Stimulated activated naive B cell treated with anti-CD40 and anti-IgM and Interleukin-4, amounts not matched to agents 10 μg/mL and 1 μg/mL and 100 μg/mL, for 72 hours (primary cell): ENCODE measurements at places on chromosomes 2 and 18.

DNA sequence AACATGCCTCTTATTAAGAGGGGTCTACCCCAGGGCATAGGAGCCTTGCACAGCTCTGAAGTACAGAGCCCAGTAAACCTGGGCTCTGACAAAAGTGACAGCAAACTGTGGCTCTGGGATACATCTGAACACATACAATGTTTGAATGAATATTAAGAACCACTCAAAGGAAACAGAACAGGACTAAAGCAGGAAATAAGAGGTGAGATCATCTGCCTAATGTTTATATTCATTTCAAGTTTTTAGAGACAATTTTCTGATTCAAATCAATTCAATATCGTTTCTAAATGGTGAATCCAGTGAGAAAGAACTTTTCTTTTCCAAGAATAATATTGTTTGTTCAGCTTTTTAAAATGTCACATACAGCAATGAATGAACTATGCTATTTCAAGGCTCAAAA, 136.7 kb upstream of the CAVIN2 start:
- DNase-seq = no peak

DNA sequence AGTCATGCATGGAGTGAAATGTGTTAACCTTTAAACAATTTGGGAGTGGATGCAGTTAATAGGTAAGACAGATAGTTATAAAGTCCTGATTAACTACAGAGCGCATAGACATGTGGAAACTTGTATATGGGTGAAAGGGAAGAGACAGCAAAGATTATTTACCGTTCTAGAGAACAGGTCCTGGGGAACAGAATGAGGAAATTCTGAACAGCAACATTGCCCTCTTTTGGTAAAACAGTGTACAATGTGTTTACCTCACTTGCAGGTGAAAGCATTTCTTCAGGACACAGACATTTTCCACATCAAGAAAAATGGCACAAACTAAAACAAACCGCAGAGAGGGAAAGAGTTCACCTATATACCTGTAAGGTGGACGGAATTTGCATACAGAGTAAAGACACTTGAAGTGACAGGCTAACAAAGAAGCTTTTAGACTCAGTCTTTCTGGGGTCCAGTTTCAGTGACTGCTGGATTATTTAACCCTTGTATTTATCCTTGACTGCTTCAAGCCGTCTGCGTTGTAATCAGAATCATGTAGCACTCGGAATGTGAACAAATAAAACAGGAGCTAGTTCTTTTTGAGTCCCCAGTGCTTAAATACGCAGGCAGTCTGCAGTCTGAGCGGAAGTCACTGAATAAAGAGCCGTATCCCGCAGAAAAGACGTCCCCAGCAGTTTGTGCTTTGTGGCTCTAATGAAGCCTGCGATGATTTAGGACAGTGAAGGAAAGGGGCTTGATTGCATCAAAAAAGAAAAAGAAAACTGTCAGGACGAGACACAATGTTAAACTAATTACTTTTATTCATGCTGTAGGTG, 364.8 kb upstream of the GALNT5 start:
- DNase-seq = no peak

GRCh38 chr18:36199691-36200295, 12.5 kb downstream of the MOCOS start:
- no peak for DNase-seq

DNA sequence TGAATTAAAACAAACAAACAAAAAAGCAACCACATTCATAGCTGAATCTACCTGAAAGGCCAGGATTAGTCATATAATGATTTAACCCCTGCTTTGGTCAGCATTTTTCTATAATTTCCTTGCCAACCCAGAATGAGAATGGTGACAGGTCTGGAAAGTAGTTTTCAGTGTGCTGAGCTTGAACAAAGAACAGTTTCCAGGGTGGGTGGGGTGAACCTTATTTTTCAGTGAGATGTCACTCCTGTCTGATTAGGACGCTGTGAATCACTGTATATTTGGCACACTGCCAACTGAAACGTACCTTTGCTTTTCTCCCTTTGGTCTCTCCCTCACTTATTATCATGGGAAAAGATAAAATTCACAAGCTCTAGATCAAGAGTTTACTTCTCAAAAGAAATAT, 35.0 kb upstream of the DSC1 start:
- no peak for DNase-seq

DNA sequence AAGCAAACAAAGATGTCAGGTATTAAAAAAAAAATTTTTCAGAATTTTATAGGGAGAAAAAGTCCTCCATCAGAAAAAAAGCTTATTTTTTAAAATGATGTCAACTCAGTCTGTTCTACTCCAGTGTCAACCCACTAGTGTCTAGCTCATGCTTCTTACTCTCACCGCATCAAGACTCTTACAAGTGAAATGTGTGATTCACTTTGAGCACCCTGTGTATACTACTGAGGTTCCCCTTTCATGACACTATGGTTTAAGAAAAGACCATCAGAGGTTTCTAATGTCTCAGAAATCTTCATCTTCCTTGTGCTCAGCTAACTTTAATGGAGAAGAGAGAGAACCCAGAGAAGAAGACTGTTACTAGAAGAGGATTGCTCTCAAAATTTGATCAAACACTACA, 43.4 kb downstream of the FEZ2 start:
- DNase-seq = no peak

GRCh38 chr2:165645930-165646831, 147.9 kb downstream of the GALNT3 start:
- no peak for DNase-seq

DNA sequence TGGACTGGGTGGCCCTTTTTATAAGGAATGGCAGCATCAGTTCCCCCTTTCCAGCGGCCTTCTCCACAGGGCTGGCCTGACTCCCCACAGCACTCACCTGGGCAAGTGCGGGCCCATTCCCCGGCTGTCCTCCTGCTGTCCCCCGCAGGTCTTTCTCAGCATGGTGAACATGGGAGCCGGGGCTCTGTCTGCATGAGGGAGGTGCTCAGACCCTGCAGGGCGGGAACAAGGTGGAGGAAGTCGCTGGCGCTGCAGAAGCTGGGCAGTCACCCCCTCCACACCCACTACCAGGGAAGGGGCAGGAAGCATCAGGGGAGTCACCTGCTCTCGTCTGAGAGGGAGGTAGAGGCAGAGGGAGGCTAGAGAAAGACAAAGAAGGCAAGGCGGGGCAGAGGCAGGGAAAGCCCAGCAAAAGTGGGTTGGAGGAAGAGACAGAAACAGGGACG, 12.2 kb downstream of the HES6 start:
- no peak for DNase-seq

DNA sequence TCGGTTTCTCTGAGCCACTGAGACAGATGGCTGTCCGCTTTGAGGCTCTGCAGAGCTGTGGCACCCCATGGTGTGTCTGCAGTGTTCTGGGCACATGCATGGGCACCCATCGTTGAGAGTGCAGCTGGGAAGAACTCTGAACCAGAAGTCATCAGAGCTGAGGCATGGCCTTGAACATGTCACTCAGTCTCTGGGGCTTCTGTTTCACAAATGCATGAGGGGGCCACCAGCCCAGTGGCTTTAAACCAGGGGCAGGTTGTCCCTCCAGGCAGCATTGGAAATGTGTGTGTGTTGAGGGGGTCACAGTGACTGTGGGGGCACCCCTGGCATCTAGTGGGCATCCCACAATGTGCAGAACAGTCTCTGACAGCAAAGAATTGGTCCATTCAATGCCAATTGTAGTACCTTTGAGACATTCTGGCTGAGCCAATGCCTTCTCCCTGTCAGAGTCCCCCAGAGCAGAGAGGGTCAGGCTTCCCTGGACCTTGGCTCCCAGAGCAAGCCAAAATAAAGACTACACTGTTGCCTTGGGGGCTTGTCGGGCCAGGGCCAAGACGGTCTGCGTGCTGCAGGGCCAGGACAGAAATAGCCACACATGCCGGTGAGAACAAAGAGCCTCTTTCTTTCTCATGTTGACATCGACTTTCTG, 9.3 kb upstream of the PSMD1 start:
- no peak for DNase-seq

DNA sequence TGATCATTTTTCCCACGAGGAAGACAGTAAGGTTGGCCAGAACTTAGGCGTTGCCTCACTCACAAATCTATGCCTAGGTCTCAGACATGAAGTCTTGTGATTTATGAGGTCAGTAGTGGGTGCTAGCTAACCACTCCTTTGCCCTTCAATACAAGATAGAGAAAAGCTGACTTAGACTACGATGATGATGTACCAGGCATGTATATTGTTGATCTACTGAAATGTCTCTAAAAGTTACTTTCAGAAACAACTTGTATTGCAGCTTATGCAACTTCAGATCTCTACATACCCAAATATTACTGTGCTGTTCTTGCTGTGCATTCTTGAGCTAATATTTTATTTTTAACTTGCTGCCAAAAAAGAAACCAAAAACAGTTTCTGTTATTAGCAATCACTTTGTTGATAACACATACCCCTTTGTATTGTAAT, 30.6 kb downstream of the MAPRE2 start:
- no peak for DNase-seq

DNA sequence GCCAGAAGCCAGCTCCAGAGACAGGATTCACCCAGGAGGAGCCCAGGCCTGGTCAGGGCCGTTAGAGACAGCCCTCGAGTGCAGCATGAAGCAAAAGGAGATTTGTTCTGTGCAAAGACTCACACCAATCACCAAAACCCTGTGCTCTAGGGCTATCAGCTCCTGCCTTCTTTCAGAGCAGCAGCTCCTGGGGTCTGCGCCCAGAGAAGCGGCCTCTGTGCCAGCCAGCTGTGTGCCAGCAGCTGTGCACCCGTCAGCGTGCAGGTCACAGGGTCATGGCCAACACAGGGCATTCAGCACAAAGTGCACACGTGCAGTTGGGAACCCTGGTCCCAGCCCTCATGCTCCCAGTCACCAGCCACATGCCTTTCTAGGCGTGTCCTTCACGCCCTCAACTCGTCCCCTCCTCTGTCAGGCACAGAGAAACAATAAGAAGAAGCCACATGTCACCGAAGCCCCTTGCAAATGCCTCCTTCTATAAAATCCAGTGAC, 49.3 kb downstream of the ZNF516 start:
- no peak for DNase-seq

GRCh38 chr2:240397924-240398645, 37.4 kb upstream of the GPC1 start:
- DNase-seq = no peak

- DNase-seq = no peak
Measured at GRCh38 chr2:48531141-48531648, 1.2 kb downstream of the STON1 start.
